Stimulated activated naive B cell treated with anti-CD40 and anti-IgM and Interleukin-4, amounts not matched to agents 10 μg/mL and 1 μg/mL and 100 μg/mL, for 72 hours (primary cell): ENCODE measurements at places on chromosomes 12 and 14.

DNA sequence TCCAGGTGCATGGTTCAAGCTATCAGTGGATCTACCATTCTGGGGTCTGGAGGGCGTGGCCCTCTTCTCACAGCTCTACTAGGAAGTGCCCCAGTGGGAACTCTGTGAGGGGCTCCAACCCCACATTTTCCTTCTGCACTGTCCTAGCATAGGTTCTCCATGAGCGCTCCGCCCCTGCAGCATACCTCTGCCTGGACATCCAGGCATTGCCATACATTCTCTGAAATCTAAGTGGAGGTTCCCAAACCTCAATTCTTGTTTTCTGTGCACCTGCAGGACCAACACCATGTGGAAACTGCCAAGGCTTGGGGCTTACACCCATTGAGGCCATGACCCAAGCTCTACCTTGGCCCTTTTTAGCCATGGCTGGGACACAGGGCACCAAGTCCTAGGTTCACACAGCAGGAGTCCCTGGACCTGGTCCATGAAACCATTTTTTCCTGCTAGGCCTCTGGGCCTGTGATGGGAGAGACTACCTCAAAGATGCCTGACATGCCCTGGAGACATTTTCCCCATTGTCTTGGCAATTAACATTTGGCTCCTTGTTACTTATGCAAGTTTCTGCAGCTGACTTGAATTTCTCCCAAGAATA, 76.8 kb downstream of the CRADD start:
- no peak for DNase-seq

- no peak for DNase-seq
Measured at GRCh38 chr14:81831128-81831820, 297.6 kb upstream of the SEL1L start.

- DNase-seq: no peak
Measured at GRCh38 chr12:48037267-48037915, 33.1 kb upstream of the COL2A1 start.

DNA sequence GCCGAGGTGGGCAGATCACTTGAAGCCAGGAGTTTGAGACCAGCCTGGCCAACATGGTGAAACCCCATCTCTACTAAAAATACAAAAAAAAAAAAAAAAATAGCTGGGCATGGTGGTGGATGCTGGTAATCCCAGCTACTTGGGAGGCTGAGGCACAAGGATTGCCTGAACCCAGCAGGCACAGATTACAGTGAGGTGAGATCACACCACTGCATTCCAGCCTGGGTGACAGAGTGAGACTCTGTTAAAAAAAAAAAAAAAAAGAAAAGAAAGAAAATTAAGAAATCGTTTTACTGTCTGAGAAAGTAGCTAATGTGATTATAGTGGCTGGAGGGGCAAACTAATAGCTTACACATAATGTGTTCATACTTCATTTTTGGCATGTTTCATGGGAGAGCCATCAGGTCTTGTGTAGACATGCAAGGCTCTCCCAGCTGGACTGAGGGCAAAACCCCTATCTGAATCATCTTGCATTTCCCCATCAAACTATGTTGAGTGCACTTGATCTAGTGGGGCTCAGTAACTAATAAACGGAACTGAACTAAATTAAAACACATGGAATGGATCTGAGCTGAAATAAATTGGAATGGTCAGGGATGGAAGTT, 16.2 kb downstream of the KIF21A start:
- no peak for DNase-seq
